ENCODE measurements at places on chromosomes 11 and 22. TPM values are rescaled to one million over a fixed set of nuclear protein-coding genes. Genes with fewer than 3 reads are reported as not detected.

GAB4 gene
- total RNA-seq: not detected

HOATZ gene
- not detected for total RNA-seq

CATSPERZ gene
- total RNA-seq: not detected

PATE2 gene
- 0.07 TPM for total RNA-seq

MAJIN gene
- total RNA-seq: not detected

OTOG gene
- total RNA-seq: not detected

CNIH2 gene
- not detected for total RNA-seq

TUB gene
- 19.2 TPM for total RNA-seq

MS4A6E gene
- not detected for total RNA-seq

RHOD gene
- 85.6 TPM for total RNA-seq

GDPD4 gene
- not detected for total RNA-seq

PRODH gene
- not detected for total RNA-seq

All from MG63 (cell line).